ENCODE measurements at places on chromosomes 1 and 21.

GRCh38 chr1:11714831-11715575 lies 20.9 kb upstream of the AGTRAP start:
- DNase-seq = no peak

DNA sequence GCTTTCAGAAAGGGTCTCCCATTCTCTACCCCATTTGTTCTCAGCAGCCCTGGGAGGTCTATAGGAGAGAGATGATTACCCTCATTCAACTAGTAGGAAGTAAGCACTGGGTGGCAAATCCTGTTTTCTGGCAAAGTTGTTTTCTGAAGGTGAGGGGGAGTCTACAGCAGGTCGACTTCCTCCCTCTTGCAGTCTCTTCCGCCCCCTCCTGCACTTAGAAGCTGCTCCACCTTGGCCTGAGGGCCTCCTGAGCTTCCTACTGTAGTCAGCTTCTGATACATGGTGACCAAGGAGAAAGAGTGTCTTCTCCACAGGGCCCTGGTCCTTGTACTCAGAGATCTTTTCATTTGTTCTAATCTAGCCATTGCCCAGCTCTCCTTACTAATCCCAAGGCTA lies 93.1 kb downstream of the RGL1 start:
- DNase-seq = no peak

GRCh38 chr1:42731585-42731984 lies 8.5 kb downstream of the CLDN19 start:
- DNase-seq = no peak

DNA sequence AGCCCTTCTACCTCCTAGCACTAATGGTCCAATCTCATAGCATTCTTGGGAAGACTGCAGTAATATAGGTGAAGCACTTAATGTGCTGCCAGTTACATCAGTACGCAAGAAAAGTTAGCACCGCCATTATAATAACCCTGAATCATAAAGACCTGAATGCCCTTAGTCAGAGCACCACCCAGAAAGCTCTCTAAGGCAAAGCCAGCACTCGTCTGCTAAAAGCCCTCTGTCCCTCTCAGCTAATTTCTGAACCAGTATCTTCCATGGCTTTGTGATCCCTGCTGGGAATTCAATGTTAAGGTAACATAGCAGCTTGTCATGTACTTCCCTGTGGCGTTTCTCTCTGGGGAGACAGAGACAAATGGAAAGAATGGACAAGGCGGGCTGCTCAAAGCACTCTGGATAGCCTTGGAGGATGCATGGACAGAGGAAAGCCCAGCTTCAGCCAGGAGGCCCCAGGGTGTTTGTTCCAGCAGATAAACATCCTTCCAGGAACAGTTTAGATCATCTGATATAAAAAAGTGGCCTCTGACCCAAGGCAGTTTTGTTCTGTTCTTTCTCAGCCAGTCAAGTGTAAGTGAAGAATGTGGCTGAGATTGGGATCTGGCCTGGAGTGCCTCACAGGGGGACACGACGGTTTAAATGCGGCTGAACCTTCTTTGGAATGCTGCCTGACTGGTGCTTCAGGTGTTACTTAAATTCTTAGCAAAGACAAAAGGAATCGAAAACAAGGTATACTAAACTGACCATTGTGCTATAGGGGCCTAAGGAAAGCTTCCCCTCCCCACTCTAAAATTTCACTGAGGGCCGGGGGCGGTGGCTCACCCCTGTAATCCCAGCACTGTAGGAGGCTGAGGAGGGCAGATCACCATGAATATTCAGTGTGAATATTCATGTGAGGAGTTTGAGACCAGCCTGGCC lies 58.1 kb upstream of the VTCN1 start:
- no peak for DNase-seq

- DNase-seq = no peak
Measured at GRCh38 chr1:232589111-232589811, 40.7 kb downstream of the SIPA1L2 start.

GRCh38 chr21:36828208-36828607 lies 129.3 kb downstream of the SIM2 start:
- no peak for DNase-seq

GRCh38 chr1:177825276-177825901 lies 144.5 kb downstream of the SEC16B start:
- DNase-seq = no peak

DNA sequence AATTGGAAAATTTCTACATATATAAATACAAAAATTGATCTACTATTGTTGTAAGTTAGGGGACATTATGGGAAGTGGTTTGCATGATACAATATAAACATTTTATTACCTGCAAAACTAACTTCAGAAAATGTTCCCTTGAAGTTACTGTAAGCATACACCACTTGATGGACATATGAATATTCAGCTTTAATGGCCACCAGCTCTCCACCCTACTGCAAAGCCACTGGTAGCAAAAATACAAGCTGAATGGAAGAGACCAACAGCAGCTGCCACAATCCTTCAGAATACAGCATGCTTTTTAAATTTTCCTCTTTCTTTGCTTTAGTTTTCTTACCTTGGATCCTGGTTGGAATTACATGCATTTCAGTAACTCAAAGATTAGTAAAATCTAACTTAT lies 69.8 kb downstream of the COQ8A start:
- no peak for DNase-seq

DNA sequence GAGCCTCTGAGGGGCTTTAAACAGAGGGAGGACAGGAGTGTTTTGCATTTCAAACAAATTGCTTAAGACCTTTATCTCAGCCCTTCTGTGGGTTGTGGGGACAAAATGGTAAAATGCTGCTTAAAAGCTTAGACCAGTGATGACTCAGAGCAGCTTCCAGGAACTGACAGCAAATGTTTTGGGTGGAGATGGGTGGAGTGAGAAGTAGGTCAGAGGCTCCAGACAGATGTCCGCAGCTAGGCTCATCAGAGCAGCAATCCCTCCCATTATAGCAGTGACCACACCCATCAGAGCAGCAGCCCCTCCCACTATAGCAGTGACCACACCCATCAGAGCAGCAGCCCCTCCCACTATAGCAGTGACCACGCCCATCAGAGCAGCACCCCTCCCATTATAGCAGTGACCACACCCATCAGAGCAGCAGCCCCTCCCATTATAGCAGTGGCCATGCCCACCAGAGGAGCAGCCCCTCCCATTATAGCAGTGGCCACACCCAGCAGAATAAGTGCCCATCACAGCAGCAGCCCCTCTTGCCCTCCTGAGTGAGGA lies 532.2 kb downstream of the MATN1 start:
- no peak for DNase-seq

GRCh38 chr1:54051933-54052430 lies 1.0 kb downstream of the TMEM59 start:
- DNase-seq = no peak

DNA sequence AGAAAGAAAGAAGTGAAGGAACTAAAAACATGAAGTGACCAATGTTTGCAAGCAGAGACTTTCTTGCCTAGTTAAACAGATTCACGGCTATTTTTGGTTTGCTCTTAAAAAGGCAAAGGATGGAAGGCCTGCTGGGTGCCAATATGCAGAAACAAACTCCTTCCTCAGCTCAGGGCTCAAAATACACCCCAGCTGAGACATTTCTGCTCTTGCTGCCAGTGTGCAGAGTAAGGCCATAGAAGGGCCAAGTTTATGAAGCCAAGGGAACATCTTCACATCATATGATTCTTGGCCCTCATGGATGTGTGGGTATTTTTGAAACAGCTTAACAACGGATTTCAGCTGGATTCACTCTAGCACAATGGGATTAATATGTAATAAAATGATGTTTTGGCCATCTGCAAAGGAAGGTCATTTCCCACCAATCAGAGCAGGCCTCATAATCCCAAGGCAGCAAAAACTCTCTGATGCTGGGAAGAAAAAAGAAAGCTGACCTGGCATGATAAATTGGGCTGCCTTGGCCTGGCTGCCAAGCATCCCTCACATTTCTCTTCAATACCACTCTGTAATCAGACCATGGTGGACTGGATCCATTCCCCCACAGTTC lies 70.7 kb downstream of the CAPZB start:
- no peak for DNase-seq

- no peak for DNase-seq
Measured at GRCh38 chr21:45589686-45590245, 47.5 kb upstream of the SLC19A1 start.

DNA sequence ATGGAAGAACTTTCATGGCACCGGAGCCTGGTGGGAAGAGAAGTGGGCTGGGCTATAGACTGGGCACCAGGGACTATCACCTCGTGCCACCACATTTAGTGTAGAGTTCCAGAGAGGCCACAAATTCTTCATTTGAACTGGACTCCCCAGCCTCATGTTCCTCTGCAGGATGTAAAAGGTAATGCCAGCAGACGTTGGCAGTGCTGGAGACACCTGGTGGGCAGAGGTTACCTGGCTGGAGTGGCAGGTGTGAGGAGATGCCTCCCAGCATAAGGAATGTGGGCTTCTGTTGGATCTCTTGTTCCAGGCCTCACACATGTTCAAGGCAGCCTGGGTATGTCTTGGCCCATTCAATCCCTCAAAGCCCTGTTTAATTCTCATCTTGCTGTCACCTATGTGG lies 35.2 kb downstream of the TEX35 start:
- DNase-seq = no peak

GRCh38 chr1:164261691-164262240 lies 297.2 kb upstream of the PBX1 start:
- DNase-seq = no peak

DNA sequence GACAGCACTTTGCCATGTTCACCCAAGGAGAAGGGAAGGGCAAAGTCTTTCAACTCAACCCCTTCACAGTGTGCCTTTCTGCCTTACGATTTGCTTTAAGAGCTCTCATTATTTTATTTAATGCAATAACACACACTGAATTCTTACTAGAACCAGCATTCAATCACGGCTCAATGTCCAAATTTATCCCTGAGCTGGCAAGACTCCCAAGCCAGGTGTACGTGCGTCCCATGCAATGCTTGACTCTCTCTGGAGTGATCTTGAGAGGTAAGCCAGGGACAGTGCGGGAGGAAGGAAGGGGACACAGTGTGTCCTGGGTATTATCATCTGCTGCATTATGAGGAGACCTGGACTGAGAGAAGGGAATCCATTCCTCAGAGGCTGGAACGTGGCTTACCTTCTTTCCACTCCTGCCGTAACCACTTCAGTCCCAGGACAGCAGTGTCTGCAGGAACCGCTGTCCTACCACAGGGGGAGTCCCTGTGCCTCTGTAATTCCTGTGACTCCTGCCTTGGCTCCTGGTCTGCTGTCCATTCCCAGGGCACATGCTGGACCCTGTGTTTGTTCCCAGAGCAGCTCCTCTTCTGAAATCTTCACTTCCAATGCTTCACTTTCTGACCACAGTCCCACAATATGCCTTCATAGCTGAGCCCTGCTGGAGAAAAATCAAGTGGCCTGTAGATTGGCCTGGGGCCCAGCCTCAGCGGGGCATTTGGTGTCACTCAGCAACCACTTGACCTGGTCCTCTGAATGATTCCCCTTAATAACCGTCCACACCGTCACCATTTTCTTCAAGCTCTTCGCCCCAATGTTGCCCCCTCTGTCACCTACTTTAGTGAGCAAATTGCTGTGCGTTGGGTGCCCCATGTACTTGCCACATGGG lies 28.6 kb upstream of the STUM start:
- DNase-seq = no peak

- no peak for DNase-seq
Measured at GRCh38 chr1:23756676-23757075, 13.4 kb downstream of the ELOA start.

GRCh38 chr1:87399701-87400100 lies 71.0 kb downstream of the LMO4 start:
- no peak for DNase-seq

DNA sequence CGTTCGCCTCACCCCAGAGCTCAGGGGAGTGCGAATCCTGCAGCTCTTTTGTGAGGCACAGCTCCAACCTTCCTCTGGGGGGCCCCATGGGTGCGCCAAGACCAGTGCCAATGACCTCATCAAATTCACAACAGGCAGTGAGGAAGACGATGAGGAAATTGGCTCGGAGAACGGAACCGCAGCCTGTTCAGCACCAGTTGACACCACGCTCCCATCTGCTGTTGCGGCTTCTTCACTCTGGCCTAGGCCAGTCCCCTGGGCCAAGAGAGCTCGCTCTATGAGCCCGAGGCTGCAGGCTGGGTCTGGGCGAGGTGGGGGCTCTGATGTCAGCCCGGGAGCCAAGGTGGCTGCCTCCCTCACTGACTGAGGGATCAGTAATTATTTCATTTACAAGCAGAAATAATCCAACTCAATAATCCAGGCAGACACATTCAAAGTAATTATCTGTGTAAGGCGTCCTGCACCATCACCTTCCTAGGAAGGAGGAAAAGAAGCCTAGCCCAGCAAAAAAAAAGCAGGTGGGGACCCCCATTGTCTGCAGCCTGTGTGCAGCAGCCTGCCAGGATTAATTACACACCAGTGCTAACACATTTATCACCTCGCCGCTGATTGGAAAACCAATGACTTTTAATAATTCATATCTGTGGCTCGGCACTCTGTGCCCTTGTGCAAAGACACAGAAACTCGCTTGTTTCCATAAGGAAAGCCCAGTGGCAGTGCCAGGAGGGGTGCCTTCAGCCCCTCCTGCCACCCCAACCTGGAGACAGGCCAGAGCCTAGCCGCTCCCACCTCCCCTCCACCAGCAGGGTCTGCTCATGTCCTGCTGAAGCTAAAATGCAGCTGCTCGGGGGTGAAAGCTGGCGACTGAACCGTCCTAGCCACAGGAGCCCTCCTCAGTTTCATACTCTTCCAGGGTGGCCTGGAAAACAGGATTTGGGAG lies 1.9 kb downstream of the PLEKHA6 start:
- peak; percentile 81 for DNase-seq

- no peak for DNase-seq
Measured at GRCh38 chr21:40729761-40730425, 117.1 kb downstream of the DSCAM start.

- no peak for DNase-seq
Measured at GRCh38 chr21:42189860-42190485, 29.0 kb upstream of the ABCG1 start.

GRCh38 chr1:89454845-89455521 lies 69.6 kb upstream of the LRRC8B start:
- peak; percentile 58 for DNase-seq

- DNase-seq = no peak
Measured at GRCh38 chr1:103371234-103371633, 154.3 kb upstream of the RNPC3 start.

GRCh38 chr1:172970186-172970585 lies 80.6 kb downstream of the TNFSF18 start:
- DNase-seq = no peak

- DNase-seq = no peak
Measured at GRCh38 chr21:42587036-42587435, 66.4 kb upstream of the PDE9A start.

Measured in NCI-H1694 treated with DMSO at 0.1 percent for 48 hours (cell line).